DMS153 (cell line): ENCODE measurements at places on chromosomes 11 and 22.

- no peak for DNase-seq
These were observed 1383.2 kb downstream of the BRD1 start for GRCh38 chr22:48444320-48445112.

- DNase-seq: no peak
These were observed 72.6 kb upstream of the GRAMD1B start for GRCh38 chr11:123357353-123357989.

- no peak for DNase-seq
These were observed 64.1 kb downstream of the CLPB start for GRCh38 chr11:72370201-72370600.

DNA sequence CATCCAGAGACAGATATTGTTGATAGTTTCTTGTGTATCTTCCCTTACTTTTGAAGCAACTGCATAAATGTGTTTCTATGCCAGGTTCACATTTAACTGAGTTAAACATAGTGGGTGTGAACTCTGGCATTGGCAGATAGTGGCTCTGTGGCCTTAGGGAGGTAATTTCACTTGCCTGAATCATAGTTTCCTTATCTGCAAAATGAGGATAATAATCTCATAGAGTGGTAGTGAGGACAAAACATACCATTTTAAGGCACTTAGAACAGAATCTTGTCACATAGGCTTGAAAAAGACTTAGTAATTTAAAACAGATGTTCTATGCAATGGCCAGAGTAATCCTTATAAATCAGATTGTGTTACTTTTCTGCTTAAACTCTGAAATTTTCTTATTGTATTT, 56.4 kb upstream of the SYN3 start:
- no peak for DNase-seq

- no peak for DNase-seq
These were observed 69.6 kb upstream of the TEAD1 start for GRCh38 chr11:12604557-12605153.

DNA sequence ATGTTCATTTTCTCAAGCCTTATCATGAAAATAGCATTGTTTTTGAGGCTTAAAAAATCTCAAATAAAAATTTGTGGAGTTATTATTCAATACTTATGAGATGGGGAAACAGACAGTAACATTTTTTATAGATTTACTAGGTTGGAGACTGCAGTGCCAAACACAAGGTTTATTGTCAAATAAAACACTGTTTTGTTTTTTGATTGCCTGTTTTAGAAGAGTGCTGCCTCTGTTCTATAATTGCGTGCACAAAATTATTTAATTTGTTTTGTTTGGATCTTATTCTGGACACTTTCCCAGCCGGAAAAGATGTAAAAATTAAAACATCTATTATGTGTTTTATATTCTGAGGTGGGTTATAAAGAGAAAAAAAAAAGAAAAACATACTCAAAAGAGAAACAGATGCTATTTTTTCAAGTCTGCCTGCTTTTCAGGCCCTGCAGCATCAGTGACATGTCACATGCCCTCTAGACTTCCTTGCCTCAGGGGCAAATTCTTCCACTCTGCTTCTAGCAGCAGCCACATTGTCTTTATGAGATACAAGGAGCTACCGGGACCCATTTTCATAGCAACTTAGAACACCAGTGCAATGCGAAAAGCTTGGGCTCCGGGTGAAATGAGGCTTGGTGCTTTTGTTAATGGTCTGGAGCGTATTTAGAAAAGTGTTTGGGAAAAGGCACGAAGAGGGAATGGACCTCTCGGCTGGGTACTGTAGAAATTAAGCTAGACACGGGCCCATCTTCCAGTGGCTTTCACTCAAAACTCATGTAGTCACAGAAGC, 77.5 kb downstream of the EFCAB6 start:
- no peak for DNase-seq

DNA sequence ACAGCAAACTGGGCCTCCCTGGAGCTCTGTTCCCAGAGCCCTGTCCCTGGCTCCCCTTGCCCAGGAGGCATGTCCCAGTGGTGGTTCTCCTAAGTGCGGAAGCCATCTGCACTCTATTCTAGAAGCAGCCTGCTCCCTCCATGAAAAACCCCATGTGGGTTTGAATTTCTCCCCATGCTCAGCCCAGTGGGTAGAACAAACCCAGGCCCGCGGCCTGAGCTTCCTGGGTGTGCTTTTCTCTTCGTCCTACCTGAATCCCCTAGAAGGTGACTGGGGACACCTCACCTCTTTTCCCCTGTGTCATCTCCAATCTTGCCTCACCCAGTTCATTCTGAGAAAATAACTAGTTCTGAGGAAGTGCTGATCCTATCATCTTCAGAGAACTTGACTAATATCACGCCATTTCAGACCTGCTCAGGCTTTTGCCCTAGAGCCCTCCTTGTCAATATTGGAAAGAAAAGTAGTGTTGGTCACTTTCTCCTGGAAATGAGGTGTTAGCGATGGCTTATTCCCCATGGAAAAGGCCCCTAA, 15.9 kb downstream of the IL10RA start:
- no peak for DNase-seq

GRCh38 chr22:20298803-20299745, 20.8 kb downstream of the DGCR6L start:
- peak; percentile 71 for DNase-seq

DNA sequence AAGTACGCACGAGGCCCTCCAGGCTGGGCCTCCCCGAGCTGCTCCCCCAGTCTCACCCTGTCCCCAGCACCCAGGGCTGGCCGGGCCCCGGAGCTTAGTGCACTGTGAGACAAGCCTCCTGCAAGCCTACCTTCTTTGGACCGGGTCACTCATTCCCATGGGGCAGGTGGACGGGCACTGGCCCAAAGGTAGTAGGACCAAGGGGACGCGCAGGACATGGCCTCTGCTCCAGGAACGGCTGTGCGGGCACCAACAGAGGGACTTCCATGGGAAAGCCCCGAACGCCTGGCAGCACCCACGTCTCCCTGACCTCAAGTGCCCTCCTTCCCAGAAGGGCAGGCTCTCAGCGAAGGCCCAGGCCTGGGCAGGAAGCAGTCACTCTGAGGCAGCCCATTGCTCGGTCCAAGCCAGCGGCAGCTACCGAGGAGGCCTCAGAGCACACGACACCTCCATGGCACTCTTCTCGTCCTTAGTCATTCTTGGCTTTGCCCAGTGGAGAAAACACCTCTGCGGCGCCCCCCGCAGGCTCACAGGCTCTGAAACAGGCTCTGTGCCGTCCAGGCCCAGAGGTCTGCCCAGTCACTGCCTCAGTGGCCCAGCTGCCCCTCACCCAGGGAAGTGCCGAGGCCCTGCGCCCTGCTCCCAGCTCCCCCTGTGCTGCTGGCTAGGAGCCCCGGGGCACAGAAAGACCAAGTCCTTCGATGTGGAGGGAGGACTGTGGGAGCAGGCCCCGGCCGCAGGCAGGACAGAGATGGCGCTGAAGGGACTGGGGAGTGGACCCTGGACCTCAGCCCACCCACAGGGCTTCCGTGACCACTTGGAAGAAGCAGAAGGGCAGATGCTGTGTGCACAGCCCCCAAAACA, 3.8 kb downstream of the MOB2 start:
- no peak for DNase-seq

GRCh38 chr11:130801333-130802122, 114.8 kb downstream of the SNX19 start:
- no peak for DNase-seq

GRCh38 chr11:30914143-30914762, 328.1 kb upstream of the MPPED2 start:
- peak; percentile 38 for DNase-seq

GRCh38 chr11:72652133-72652532, 22.1 kb downstream of the PDE2A start:
- DNase-seq: no peak

- DNase-seq: no peak
These were observed 32.9 kb downstream of the PISD start for GRCh38 chr22:31628969-31629708.

DNA sequence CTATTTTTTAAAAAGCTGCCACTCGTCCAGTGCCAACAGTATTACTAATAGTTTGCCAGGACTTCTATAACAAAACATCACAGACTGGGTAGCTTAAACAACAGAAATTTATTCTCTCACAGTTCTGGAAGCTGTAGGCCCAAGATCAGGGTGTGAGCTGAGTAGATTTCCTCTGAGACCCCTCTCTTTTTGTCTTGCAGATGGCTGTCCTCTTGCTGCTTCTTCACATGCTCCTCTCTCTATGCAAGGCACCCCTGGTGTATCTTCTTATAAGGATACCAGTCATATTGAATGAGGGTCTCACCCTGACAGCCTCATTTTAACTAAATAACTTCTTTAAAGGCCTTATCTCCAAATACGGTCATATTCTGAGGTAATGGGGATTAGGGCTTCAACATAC, 390.9 kb downstream of the DLG2 start:
- DNase-seq: no peak

- DNase-seq: no peak
These were observed 29.1 kb upstream of the TECTA start for GRCh38 chr11:121071846-121072450.

- peak; percentile 97 for DNase-seq
These were observed 62.6 kb upstream of the PTPRJ start for GRCh38 chr11:47917599-47918369.

DNA sequence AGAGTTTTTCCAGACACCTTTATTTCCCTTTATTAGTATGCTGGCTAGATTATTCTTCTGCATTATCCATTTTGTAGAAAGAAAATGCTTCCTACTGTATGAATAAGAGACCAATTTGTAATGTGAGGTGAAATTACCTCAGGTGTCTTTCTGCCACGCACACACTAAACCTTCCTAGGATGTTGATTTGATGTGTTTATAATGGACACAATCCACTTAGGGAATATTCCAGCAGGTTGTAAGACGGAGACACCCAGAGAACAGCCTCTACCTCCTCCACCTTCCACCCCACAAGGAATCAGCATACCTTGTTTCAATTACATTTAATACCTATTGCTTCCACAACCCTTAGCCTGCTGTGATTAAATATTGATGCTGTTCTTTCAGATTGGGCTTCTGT, 379.1 kb upstream of the KIRREL3 start:
- no peak for DNase-seq

DNA sequence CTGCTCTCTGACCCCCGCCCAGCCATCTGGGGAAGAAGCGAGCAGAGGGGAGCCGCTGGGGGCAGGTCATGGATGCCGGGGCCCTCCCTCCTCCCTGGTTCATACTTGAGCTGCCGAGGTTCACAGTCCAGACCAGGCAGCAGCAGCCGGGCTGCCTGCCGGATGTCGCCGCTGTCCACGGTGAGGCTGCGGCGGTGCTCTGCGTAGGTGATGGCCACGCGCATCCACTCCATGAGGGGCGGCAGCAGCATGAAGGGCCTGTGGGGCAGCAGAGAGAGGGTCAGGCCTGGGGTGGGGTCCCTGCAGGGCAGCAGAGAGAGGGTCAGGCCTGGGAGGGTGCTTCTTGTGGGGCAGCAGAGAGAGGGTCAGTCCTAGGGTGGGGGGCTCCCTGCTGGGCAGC, 67.6 kb downstream of the NAT10 start:
- DNase-seq: no peak

- no peak for DNase-seq
These were observed at the start of gene IL17REL for GRCh38 chr22:50012211-50013181. Gene IL17REL, minus strand, starts transcription at chr22:50012765. Its CDS starts 119 bp downstream, at chr22:50012646.

DNA sequence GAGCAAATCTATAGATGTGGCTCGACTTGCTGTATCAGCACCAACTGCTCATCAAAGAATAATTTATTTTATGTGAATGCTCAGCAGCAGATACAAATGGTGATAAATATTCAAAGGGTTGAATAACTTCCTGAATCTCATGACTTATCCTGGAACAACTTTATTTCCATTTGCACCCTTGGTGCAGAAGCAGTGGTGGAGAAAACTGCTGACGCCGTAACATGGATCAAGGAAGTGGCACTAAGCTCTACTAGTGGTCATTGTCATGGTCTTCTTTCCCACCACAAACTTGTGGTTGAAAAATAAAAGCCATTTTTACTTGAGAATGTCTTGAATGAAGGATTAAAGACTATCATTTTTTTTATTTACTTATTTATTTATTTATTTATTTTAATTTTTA, 14.6 kb downstream of the MARK2 start:
- DNase-seq: no peak

- no peak for DNase-seq
These were observed 720.6 kb upstream of the ANO5 start for GRCh38 chr11:21472261-21472660.

- DNase-seq: no peak
These were observed 302.2 kb downstream of the AASDHPPT start for GRCh38 chr11:106379712-106380111.

GRCh38 chr11:109697140-109697843, 275.3 kb downstream of the C11orf87 start:
- peak; percentile 27 for DNase-seq

DNA sequence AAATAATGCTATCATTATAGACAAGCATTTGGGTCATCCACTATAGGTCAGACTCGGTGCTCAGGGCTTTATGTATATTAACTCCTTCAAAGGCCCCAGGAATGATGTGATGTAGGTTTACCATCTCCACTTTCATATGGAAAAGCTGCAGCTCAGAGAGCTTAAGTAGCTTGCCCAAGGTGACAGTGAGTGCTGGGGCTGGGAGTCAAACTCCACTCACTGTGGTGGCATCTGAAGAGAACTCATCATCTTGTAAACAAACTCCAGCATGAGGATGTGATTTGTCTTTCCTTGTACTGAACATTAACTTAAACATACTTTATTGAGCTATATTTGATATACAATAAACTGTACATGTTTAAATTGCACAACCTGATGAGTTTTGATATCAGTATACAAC, 25.4 kb downstream of the TENM4 start:
- no peak for DNase-seq

- no peak for DNase-seq
These were observed 265.3 kb downstream of the FAT3 start for GRCh38 chr11:92489826-92490399.

- DNase-seq: no peak
These were observed 4.7 kb downstream of the TPST2 start for GRCh38 chr22:26585104-26585790.

DNA sequence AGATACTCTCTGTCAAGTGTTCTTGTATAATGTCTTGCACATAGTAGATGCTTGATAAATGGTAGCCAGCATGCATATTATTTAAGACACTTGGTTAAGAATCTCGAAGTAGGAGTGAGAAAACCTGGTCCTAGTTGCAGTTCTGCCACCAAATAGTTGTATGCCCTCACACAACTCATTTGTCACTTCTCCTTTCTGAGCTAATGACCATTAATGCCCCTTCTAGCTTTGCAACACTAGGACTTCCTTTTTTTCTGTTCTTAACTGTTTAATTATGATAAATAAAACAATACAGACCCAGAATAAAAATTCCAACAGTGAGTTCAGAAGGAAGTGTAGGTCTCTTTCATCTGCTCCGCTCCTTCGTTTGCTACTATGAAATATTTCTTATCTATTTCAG, 453.6 kb downstream of the TMEM135 start:
- no peak for DNase-seq

GRCh38 chr11:78208257-78209165, 19.8 kb downstream of the USP35 start:
- DNase-seq: no peak
